ENCODE measurements at places on chromosomes 3 and 15.
A peak's percentile ranks its signal among the peaks of the same experiment; 100 is the strongest.

DNA sequence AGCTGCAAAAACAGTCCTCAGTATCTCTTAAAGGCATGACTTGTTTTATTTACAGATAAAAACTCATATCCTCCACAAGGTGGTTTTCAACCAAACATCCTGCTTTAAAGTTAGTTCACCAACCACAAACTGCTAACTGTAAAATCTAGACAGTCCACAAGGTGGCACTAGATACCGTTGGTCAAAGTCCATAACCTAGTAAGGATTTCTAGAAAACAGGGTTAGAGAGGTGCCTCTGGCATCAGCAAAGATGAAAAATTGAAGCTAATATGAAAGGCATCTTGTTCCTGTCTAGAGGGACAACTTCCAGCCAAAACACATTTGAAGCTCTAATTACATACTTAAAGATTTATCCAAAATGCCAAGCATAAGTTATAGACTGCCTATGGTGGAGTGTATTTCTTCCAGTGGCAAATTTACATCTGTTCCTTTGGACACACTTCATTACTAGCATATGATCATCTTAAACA is 56.0 kb downstream of the ZMAT3 start:
- DNase-seq, result peak; percentile 37

DNA sequence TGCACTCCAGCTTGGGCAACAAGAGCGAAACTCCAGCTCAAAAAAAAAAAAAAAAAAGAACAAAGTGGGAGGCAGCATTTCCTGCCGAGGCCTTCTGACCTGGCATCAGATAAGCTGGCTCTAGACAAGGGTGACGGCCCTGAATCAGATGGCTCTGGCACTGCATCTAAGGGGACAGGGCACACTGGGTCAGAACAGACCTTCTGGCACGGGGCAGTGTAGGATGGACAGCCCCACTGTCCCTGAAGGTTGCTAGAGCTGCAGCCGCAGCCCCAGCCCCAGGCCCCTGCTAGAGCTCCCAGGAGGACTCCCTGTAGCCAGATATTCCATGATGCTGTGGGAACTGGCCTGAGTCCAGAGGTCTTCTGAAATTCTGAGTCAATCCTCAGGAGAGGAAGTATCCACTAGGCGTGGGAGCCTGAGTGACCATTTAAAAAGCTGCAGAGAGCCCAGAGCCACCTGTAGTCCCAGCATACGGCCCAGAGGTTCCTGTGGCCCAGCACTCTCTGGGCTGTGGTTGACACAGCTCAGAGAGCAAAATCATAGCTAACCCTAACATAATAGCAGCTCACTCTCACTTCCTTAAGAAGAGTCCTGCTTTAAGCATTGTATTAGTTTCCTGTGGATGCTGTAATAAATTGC is 69.2 kb upstream of the MFGE8 start:
- no peak for DNase-seq

DNA sequence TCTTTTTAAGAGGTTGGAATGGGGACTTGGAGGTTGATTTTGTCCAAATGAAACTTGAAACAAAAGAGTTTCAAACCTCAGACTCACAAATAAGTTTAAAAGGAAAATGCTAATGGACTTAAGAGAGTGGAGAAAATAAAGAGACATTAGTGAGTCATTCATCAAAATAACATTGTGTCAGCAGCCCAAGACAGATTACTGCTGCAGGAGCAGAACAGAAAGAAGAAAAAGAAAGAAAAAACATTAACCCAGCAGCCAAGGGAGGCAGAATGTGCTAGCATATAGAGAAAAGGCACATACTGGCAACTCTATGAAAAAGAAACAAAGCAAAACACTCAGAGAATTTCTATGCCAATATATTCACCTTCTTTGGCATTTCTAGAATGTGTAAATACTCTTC is 42.6 kb downstream of the ADAMTS9 start:
- no peak for DNase-seq

DNA sequence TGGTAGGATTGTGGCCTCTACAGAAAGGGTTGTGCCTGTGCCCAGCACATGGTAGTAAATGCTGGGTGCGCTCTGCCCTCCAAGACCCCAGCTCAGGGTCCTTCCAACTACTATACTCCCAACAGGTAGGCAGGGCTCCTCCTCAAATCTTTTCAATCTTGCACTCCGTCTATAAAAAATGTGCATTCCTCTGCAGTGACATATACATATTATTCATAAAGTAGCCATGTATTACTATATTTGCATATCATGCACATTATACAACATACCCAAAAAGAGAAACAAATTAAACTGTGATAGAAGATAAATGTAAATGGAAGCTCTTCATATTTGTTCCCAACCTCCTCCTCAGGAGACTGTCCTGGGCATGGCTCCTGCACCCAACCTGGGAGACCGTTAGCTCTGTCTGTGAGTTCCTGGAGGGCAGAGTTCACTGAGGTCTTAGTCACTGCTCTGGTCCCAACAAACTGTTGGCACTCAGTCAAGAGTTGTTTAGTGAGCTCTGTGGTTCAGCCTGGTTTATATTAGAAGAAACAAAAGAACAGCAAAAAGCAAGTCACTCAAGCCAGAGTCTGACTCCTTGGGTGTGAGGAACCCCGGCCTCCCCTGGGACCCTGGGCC is 47.7 kb upstream of the GRIP2 start:
- DNase-seq, result no peak

DNA sequence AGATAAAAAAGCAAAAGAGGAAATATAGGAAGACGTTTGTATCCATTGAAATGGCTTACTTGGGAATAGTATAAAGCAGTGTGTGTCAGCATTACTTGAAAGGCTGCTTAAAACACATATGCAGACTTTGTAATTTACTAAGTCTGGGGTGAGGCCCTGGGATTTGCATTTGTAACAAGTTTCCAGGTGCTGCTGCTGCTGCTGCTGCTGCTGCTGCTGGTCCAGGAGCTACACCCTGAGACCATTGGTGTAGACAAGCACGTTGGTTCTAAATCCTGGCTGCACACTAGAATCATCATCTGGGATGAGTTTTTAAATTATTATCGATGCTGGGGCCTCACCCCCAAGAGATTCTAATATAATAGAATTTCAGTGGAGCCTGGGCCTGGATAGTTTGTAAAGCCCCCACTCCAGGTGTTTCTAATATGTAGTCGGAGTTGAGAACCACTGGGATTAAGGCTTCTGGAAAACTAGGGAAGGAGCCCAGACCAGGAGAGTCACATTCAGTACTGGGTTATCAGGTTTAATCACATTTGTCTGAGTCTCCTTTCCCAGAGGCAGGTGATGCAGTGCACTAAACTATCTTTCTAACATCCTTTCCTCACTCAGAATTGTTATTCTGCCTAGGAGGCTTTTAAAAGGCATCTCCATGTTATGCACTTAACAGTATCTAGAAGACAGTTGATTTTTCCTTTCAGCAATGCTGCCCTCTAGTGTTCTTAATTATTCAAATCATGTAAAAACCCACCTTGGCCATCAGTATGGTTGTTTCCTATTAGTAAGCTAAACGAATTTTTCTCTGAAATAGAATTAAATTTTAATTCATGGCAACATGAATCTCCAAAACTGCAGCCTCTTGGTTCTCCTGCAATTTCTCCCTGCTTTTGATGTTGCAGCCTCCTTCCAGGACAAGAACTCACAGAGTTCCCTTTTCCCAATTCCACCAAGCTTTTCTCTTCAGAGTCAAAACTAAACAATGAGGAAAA is 45.4 kb downstream of the SSR3 start:
- no peak for DNase-seq

- no peak for DNase-seq
Observed at GRCh38 chr15:52751522-52751921, 38.6 kb downstream of the ONECUT1 start.

DNA sequence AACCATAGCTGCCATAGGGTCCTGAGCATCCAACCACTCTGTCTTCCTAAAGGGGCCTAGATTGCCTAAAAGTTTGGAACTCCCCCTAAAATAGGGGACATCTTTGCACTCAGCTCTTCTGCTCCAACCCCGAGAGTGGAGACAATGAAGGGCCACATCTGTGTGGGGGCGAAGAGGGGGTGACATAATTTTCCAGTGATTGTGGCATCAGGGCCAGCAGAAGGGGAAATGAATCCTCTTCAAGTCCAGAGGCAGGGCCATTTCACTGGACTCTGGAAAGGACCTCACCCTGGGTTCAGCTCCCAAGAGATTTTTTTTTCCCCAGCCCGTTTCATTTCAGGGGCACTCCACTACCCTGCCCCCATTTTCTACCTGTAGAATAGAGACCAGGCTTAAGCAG is 4.6 kb upstream of the ANKRD63 start:
- no peak for DNase-seq

GRCh38 chr15:59152694-59153450 is 47.9 kb downstream of the CCNB2 start:
- DNase-seq, result no peak

- DNase-seq, result no peak
Observed at GRCh38 chr3:182261041-182261440, 532.3 kb upstream of the ATP11B start.

- no peak for DNase-seq
Observed at GRCh38 chr3:182913889-182914288, 66.4 kb downstream of the DCUN1D1 start.

GRCh38 chr3:124496061-124496460 is 234.2 kb upstream of the UMPS start:
- no peak for DNase-seq

GRCh38 chr3:171824116-171824515 is 13.8 kb upstream of the PLD1 start:
- DNase-seq, result no peak

- no peak for DNase-seq
Observed at GRCh38 chr15:94015324-94015723, 216.0 kb upstream of the MCTP2 start.
